CD4-positive, CD25-positive, alpha-beta regulatory T cell (primary cell): ENCODE measurements at places on chromosomes 4 and X.

- no peak for DNase-seq
These were observed 137.8 kb upstream of the FRG1 start for GRCh38 chr4:189802884-189803283.

GRCh38 chrX:103953353-103953752, 9.1 kb upstream of the TMSB15B start:
- no peak for DNase-seq

GRCh38 chr4:29581457-29581856, 1138.7 kb upstream of the PCDH7 start:
- DNase-seq = no peak

GRCh38 chr4:117768610-117769009, 265.7 kb upstream of the NDST3 start:
- DNase-seq = no peak

GRCh38 chrX:136810493-136810892, 29.8 kb upstream of the ARHGEF6 start:
- no peak for DNase-seq

- DNase-seq = no peak
These were observed 50.5 kb downstream of the ENOPH1 start for GRCh38 chr4:82480771-82481505.

DNA sequence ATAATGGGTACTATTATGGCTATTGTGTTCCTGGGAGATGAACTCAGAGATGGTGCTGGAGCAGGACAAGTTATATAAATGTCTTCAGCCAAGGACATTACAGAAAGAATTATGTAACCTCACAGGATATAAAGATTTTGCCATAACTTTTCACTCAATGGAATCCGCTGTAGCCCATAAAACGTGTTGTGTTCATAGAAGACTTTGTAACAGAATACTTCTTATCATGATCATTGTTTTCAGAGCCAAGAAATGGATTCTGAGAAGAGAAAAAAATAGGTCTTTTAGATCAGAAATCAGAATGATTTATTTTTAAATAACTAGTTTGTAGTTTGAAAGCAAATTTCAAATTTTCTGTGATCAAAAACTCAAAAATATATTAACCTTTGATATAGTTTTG, 441.0 kb upstream of the TENM3 start:
- DNase-seq = no peak
